Lower lobe of right lung (tissue), 2 donors: ENCODE measurements at places on chromosomes 1 and 21. TPM values are rescaled to one million over a fixed set of nuclear protein-coding genes. Genes with fewer than 3 reads are reported as not detected.

The ESPN gene
- 8.3 TPM for total RNA-seq

The TCHH gene
- 0.15 TPM for total RNA-seq

DNA sequence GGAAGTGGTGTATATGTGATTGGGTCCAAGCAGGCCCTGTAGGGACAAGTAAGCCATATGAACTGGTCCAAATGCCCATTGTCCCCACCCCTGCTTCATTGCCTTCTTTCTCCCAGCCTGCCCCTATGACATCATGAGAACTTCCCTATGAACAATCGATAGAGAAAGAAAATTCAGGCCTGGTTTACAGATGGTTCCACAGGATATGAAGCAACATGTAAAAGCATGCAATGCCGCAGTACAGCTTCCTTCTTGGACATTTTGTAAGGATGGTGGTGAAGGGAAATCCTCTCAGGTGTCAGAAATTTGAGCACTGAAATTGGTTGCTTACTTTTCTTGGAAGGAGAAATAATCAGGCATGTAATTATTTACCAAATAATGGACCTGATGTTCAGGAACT, 581.7 kb downstream of the MRPL39 start:
- no peak for DNase-seq

The TNN gene
- total RNA-seq, result 0.18 TPM

DNA sequence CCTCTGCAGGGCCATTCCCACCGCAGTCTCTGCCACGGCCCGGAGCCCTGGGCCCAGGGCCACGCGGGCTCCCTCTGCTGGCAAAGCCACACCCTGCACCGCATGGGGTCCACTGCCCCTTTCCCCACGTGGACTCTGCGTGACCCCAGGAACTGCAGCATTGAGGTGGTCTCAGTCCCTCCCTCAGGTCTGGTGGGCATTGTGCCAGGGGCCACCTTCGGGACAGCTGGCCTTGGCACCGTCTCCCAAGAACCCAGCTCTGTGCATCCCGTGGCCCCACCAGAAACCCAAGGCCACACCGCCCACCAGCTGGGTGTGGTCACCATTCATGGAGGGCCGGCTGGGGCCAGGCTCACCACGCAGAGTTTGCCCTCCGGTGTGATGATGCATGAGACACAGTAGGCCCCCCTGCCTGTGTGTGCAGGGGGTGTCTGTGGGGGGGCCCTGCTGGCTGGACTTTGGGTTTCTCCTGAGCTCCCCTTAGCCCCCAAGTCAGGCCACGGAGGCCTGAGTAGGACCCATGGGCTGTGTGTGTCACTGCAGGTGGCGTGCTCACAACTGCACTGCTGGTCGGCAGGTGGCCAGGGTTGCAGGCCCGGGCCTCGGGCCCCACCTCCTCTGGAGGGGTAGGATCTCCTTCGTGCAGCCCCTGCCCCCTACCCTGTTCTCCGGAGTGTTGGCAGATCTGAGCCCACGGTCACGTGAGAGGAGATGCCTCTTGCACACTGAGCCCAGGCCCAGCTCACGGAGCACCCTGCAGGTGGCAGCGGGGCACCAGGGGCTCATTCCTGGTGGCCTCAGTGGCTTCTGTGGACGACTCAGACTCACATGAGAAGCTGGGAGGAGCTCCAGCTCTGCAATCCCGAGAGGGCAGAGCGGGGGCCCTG, 5.8 kb downstream of the VWA1 start:
- DNase-seq, result peak; percentile 73

- peak; percentile 39 for DNase-seq
Observed at GRCh38 chr21:42555756-42556438, 42.2 kb downstream of the SLC37A1 start.

DNA sequence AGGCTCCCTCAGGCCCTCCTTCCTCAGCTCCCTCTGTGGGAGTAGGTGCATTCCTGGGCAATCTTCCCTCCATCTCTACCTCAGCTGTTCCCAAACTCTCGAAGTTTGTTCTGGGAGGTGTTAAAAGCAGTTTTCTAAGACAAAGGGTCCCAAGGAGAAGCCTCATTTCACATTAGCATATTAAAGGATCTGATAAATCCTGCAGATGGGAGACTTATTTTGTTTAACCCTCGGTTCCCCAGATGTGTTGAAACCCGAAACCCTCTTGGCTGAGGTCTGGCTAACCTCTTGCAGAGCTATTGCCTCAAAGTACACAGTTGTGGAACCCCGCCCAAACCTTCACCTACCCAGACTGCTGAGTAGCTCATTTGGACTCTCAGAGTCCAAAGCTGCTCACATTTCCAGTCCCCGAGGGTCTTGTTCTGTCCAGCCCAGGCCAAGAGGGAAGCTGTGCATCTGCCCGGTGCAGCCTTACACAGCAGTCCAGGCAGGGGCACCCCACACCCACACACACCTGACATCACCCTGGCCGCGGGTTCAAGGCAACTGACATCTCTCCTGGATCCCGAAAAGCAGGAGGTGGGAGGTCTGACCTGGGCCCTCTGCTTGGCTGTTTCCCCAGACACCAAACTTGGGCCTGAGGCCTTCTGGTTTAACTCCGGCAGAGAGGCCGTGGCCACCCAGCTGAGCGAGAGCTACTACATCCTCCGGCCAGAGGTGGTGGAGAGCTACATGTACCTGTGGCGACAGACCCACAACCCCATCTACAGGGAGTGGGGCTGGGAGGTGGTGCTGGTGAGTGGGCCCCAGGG, 19.5 kb upstream of the SELENON start:
- DNase-seq, result no peak

The IGFN1 gene
- total RNA-seq, result 0.18 TPM

The TFF2 gene
- not detected for total RNA-seq

DNA sequence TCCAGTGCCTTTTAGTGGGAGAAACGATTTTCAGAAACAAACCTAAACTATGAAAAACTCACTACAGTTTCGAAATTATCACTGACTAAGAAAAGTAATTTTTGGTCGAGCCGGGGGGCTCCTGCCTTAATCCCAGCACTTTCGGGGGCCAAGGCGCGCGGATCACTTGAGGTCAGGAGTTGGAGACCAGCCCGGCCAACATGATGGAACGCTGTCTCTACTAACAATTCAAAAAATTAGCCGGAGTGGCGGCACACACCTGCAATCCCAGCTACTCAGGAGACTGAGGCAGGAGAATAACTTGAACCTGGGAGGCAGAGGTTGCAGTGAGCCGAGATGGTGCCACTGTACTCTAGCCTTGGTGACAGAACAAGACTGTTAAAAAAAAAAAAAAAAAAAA, 3.0 kb downstream of the CFHR3 start:
- no peak for DNase-seq

The RORC gene
- 21.7 TPM for total RNA-seq

- DNase-seq, result no peak
Observed at GRCh38 chr1:174841747-174842146, 158.0 kb upstream of the CACYBP start.

- DNase-seq, result peak; percentile 86
Observed at GRCh38 chr1:244047621-244048255, 3.3 kb upstream of the ZBTB18 start.

- peak; percentile 78 for DNase-seq
Observed at GRCh38 chr1:1430114-1430982, 5.1 kb upstream of the VWA1 start.

GRCh38 chr1:205259324-205259832, 31.6 kb downstream of the TMCC2 start:
- DNase-seq, result no peak

The NTNG1 gene
- total RNA-seq, result 9.6 TPM

- DNase-seq, result no peak
Observed at GRCh38 chr1:87968197-87968955, 639.7 kb downstream of the LMO4 start.

GRCh38 chr21:35473496-35473895, 424.4 kb upstream of the RUNX1 start:
- DNase-seq, result no peak

The CFAP141 gene
- 2.8 TPM for total RNA-seq

DNA sequence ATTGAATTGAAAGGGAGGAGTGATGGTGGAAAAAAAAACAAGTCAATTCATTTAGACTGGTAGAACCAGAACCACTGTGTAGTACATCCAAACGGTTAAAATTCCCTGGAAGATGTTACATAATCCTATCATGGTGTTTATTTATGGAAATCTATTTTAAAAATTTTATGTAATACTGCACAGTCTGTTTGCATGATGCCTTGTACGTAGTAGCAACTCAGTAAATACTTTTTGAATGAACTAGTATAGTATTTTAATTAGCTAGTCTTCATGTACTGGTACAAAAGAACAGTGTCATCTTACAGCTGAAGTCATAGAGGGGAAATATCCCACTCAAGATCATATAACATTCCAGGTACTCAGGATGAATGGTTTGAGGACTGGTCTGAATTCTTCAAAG, 27.0 kb upstream of the IER5 start:
- DNase-seq, result no peak

The TXLNA gene
- total RNA-seq, result 45.1 TPM

DNA sequence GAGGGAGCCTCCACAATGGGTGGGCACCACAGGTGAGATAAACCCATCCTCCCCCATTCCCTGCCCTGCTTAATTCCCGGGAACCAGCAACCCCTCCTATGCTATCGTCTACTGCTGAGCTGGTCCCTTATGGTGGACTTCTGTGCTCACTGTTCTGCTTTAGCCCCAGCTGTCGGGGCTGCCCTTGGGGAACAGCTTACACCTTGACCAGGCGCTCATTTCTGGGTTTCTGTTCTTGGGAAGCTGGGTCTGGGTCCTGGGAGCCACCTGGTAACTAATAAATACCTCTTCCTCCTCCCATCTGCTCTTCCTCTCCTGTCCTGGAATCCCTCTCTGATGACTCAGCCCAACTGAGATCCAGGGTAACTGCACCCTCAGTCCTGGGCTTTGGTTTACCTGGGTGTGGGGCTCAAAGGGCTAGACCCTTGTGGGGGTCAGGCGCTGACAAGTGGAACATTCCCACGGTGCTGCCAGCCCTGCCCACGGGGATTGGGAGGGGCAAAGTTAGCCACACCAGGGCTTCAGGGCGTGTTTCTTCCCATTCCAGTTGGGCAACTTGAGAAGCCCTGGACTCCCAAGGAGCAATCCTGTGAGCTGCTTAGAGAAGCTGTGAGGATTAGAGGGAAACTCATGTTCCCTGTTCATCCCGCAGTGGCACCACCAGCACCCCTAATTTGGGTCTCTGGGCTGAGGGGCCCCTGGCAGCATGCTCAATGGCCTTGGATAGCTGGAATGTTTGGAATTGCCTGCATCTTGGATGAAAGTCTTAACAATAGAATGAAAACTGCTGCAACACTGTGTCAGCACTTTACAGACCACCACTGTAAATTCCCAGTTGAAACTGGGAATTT, 1.6 kb downstream of the PCAT6 start:
- no peak for DNase-seq

DNA sequence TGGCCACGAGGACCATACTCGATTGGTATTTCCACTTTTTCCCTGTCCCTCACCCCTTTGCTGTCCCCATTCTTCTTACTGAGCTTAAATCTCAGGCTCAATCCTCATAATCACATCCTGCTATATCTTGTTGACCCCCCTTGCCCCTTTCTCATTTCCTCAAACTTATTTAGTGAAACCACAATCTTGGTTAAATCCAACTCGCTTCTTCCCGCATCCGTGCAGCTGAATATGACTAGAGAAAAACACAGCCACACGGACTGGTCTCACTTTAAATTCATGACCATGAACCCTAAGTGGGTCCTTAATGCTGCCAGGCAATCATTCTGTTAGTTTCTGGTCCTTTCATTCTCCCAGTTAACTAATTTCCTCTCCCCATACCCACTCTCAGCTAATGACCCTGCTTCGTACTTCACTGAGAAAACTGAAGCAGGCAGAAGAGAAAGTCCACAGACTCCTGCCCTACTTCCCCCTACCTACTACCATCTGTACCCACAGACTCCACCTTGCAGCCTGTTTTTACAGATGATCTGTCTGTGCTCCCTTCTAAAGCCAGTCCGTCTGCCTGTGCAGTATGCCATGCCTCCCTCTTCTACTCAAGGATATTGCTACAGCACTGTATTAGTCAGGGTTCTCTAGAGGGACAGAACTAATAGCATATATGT, 96.8 kb upstream of the LMO4 start:
- DNase-seq, result no peak

- DNase-seq, result no peak
Observed at GRCh38 chr1:147618077-147618569, 52.2 kb downstream of the ACP6 start.

GRCh38 chr1:119829625-119830024, 18.4 kb upstream of the REG4 start:
- no peak for DNase-seq

The TRIM67 gene
- not detected for total RNA-seq

The OR2M7 gene
- not detected for total RNA-seq

The BCAN gene
- not detected for total RNA-seq

DNA sequence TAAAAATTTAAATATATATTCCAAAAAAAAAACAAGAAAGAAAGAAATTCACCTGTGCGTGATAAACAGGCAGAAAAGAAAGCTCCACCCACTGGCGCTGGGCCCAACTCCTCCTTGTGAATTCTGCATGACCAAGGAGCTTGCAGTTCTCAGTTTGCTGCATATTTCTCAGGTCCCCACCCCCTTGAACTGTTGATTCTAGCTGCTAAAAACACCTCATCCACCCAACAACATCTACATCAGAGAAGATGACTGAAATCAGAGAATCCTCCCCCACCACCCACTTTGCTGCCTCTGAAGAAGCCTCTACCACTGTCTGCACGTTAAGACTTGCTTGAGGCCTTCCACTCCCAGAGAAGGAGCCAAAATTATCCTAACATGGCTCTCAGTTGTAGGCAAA, 104.8 kb downstream of the RGS2 start:
- no peak for DNase-seq

DNA sequence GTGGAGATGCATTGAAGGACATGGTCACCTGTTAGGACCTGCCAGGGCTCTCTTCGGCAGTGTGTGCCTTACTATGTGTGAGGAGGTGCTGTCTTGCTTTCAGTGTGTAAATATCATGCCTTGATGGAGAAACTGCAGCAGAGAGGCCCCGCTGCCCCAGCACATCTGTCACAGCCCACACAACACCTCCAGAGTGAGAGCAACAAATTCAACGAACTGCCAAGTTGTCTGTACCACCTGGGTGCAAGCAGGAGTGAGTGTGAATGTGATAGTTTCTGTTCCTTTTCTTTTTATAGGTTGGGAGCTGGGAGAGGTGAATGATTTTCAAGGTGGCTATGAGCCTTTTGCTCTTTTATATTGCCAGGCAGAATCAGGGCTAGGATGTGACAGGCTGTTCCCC, 114.6 kb upstream of the KIAA0040 start:
- DNase-seq, result no peak

DNA sequence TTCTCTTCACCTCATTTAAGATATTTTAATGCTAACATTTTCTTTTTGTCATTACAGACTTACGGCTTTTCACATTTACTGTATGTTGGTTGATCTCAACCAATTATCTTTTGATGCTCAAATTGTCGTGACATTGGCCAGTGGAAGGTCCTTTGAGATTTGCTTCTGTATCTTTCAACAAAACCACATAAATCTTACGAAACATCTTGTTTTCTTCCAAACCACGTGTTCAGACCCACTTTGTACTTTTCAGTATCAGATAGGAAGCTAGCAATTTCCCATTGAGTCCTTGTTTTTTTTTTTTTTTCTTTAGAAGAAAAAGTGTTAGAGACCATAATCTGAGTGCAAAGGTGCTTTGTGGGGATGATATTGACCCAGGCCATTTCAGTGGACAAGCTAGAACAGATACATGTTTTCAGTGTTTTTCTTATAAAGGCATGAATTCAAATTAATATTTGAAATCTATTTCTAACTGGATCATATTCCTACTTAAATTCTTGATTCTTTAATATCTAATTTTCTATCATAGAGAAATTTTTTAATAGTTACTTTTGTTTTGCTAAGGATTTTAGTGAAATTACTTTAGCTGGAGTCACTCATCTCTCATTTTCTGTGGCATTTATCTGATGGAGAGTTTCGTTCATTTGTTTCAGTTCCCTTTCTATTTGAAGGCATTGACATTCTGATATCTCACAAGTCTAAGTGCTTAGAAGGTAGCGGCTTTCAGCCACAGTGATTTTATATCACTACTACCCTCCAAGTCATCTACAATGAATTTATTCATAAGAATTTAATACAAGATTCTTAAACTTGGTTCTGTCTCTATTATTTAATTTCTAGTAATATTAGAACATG, 26.7 kb downstream of the ATG4C start:
- DNase-seq, result no peak
